Activated T-helper 1 cell treated with anti-CD3 and anti-CD28 coated beads, Interleukin-2, amount 50 U/mL, for 16 hours (primary cell): ENCODE measurements at places on chromosomes 13 and 19.

DNA sequence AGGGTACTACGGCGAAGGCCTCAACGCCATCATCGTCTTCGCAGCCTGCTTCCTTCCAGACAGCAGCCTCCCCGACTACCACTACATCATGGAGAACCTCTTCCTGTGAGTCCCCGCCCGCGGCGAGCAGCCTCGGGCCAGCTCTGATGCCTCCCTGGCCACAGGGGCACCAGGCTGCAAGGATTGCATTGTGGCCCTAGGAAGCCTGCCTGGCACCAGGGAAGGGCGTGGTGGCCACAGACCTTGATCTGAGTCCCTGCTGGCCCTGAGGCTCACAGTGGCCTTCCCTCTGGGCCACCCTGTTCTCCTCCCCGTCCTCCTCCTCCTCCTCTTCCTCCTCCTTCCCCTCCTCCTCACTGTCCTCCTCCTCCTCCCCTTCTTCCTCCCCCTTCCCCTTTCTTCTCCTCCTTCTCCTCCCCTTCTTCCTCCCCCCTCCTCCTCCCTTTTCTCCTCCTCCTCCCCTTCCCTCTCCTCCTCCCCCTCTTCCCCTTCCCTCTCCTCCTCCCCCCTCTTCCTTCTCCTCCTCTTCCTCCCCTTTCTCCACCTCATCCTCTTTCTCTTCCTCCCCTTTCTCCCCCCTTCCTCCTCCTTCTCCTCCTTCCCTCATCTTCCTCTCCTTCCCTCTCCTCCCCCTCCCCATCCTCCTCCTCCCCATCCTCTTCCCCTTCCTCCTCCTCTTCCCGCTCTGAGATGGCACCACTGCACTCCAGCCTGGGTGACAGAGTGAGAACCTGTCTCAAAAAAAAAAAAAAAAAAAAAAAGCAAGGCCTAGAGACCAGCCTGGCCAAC lies 24.4 kb upstream of the NMRK2 start:
- DNase-seq: no peak

- no peak for DNase-seq
Measured at GRCh38 chr19:54209811-54210494, 9.3 kb downstream of the RPS9 start.

DNA sequence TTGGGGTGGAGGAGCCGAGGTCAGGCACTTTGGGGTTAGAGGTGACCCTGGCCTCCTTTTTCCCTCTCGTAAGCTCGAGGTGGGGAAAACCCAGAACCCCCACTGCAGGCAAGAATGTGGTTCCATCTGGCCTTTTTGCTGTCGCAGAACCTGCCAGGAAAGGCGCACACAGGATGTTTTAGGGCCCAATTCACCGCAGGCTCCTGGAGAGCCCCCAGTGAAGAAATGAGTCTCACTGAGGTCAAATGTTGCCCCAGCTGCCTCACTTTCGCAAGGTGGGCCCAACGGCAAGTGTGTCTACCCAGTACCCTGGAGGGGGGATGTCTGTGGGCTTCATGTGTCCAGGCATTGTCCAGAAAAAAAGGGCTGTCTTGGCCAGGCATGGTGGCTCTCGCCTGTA lies 61.8 kb downstream of the PEX11G start:
- DNase-seq: no peak

DNA sequence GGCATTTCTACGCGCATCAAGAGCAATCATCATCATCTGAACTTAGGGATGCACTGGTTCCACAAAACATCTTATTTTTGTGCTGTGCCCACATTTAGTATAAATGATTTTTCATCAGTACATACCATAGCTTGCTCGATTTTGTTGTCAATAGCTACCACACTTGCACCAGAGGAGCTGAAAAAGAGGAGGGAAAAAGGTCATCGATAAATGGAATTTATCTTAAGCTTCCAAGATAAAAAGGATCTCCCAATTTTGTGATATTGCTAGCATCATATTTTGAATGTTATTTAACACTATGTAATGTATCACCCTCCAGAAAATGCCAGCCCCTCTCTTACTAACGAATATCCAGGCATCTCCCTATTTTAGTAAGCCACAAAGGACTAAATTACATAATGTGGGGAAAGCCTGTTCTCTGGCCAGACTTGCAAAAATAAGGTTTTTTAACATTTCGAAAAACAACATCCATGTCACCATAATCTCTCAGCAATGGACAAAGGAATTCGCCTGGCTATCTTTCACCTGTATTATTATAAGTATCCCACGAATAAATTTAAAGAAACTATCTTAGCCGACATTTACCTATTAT lies 62.4 kb downstream of the SERP2 start:
- DNase-seq: no peak

GRCh38 chr19:6856749-6857372 lies 30.5 kb upstream of the ADGRE1 start:
- DNase-seq: no peak

DNA sequence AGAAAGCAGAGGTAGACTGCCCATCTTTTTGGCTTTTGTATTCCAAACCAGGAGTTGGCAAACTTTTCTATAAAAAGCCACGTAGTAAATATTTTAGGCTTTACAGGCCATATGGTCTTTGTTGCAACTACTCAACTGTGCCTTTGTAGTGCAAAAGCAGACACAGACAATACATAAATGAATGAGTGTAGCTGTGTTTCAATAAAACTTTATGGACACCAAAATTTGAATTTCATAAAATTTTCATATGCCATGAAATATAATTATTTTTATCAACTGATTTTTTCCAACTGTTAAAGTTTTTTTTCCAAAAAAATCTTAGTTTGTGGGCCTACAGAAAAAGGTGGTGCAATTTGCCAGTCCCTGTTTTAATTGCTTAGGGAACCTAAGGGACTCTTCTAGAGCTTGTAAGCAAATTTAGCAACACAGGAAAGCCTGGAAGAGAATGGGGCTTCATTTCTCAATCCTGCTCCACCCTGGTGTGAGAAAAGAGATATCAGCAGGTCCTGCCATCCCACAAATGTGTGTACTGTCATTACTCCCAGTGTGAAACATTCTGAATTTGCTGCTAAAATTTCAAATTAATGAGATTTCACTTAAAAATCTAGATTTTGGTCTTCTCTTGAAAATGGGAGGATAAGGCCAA lies 194.2 kb downstream of the RGCC start:
- DNase-seq: no peak

DNA sequence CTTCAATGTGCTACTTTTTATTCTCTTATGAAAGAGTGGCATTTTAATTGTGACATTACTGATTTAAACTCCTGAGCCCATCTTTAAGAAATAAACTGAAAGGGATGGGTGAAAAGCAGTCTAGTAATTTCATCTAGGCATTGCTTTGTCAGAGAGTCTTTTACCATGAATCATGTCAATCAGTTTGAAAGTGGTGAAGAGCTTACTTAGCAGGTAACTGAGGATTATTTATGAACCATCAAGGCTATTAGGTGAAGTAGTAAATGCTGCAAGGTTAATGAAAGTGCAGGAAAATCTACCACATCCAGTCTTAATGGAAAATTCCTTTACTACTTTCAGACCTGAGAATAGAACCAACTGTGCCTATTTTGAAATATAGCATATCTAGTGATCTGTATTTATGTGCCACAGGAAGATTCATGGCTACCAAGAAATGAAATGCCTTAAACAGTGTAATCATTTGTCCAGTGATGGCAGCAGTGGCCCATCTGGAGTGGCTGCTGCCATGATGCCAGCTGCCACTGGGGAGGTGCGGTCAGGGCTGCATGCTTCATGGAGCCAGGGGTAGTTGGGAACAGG lies 368.9 kb downstream of the SLITRK6 start:
- no peak for DNase-seq

- DNase-seq: no peak
Measured at GRCh38 chr19:48629297-48629598, 7.9 kb downstream of the DBP start.

- peak; percentile 5 for DNase-seq
Measured at GRCh38 chr19:6963937-6964336, 57.3 kb downstream of the MBD3L2B start.
